ENCODE measurements at places on chromosomes 13 and 19.

GRCh38 chr19:11016631-11017030 is 55.8 kb downstream of the SMARCA4 start:
- no peak overlapping the region for H3K27ac ChIP-seq
- peaks cover 37% of the 10 kb centered on the region for H3K36me3 ChIP-seq
- no peaks in the 10 kb centered on the region for H3K27me3 ChIP-seq
- no peak overlapping the region for H3K4me3 ChIP-seq
- no peak for DNase-seq
- no peaks in the 10 kb centered on the region for H3K4me1 ChIP-seq

DNA sequence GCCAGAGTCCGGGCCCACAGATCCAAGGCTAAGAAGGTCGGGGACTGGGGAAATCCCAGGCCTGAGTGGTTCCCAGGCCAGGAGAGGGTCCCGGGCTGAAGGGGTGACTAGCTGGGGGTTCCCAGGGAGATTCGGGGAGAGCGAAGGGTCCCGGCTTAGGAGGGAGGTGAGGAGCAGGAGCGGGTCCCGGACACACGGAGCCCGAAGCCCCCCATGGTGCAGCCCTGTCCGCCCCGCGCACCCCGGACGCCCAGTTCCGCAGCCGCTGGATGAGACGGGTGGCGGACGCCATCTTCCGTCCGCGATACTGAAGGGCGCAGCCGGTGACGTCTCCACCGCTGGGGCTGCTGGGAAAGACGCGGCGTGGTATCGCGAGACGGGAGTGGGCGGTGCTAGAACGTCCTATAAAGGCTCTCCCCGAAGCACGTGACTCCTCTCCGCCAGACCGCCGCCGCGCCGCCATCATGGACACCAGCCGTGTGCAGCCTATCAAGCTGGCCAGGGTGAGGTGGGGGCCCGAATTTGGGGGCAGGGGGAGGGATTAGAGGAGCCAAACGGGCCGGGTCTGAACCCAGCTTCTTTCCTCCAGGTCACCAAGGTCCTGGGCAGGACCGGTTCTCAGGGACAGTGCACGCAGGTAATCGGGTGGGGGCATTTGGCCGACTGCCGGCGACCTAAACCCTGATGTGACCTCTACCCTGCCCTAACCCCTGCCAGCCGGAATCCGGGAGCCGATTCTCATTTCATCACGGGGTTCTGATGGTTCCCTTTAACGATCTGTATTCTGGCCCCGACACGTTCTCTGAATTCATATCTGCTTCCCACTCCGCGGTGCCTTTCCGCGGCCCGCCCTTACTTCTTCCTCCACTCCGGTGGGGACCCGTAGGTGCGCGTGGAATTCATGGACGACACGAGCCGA is at the start of the genes NDUFA7 and RPS28:
Gene NDUFA7, minus strand, starts transcription at position 309 of the 919 bp plus-strand sequence. Its CDS starts 17 bp downstream, at position 292.
Gene RPS28, plus strand, starts transcription at position 430 of the 919 bp plus-strand sequence. Its CDS starts 35 bp downstream, at position 465.
- peak within 1 kb of the TSS; percentile 100 for H3K27ac ChIP-seq
- peak within 1 kb of the TSS; percentile 100 for H3K4me3 ChIP-seq
- H3K4me1 ChIP-seq: peaks cover 42% of the 10 kb centered on the region
- no peaks in the 10 kb centered on the region for H3K27me3 ChIP-seq
- peaks cover 26% of the 10 kb centered on the region for H3K36me3 ChIP-seq

- H3K27ac ChIP-seq: no peak overlapping the region
- no peaks in the 10 kb centered on the region for H3K27me3 ChIP-seq
- no peak for DNase-seq
- H3K4me1 ChIP-seq: no peaks in the 10 kb centered on the region
- H3K4me3 ChIP-seq: no peak overlapping the region
- no peaks in the 10 kb centered on the region for H3K36me3 ChIP-seq
Observed at GRCh38 chr13:113034451-113035212, 65.6 kb downstream of the MCF2L start.

DNA sequence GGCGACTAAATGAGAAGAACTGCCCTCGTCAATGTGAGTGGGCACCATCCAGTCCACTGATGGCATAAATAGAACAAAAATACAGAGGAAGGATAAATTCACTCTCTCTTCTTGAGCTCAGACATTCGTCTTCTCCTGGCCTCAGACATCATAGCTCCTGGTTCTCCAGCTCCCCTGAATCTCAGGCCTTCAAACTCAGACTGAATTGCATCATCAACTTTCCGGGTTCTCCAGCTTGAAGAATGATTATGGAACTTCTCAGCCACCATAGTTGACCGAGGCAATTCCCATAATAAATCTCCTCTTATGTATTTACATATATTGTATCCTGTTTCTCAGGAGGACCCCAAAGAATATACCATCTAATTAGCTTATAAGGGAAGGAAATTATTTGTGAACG is 55.0 kb upstream of the FNDC3A start:
- DNase-seq: no peak
- H3K4me1 ChIP-seq: no peaks in the 10 kb centered on the region
- no peaks in the 10 kb centered on the region for H3K36me3 ChIP-seq
- no peak overlapping the region for H3K27ac ChIP-seq
- no peak overlapping the region for H3K4me3 ChIP-seq
- no peaks in the 10 kb centered on the region for H3K27me3 ChIP-seq

DNA sequence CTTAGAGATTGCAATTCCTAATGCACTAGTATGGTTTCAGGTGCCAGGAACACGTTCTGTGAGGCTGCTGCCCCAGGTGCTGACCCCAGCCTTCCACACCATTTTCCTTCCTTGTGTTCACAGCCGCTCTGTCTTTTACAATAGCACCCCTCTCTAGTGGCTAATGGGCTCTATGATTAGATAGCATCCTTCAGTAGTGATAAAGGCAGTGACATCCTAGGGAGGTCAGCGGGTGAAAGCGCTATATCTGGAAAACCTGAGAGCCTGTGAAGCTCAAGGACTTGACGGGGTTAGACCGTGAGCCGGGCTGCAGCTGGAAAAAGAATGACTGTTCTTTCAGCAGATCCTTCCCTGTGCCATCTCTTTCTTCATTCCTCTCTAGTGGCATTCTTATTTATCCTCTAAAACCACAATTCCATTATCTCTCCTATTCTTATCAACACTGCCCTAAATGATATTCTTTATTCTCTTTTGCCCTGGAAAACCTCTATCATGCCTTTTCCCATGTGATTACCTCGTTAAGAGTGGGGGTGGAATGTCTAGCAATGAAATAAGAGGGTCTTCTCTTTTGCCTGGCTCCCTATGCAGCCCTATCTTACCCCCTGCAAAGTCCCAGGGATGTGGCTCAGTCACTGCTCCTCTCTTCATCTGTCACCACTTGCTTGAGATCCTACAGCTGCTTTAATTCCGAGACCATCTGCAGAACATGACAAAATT is 21.8 kb downstream of the ALOX5AP start:
- no peak overlapping the region for H3K4me3 ChIP-seq
- no peak for DNase-seq
- peaks cover 13% of the 10 kb centered on the region for H3K4me1 ChIP-seq

DNA sequence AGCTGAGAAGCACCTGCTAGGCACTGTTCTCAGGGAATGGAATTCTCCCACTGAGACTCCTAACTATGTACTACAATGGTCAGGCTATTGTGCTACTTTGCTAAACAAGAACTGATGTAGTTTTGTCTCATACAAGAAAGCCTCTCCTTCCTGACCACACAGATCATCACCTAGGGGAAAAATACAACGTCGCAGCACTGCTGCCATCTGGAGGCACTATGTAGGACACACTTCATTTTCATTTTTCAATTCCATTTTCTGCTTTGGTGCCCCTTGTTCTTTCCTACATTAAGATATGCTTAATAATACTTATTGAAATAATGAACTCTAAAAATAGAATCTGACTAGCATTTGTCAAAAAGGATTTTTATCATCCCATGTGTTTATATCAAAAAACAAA is 21.1 kb downstream of the PROSER1 start:
- no peak overlapping the region for H3K4me3 ChIP-seq
- peaks cover 52% of the 10 kb centered on the region for H3K36me3 ChIP-seq
- H3K27me3 ChIP-seq: no peaks in the 10 kb centered on the region
- DNase-seq: peak; percentile 30
- peaks cover 17% of the 10 kb centered on the region for H3K4me1 ChIP-seq

DNA sequence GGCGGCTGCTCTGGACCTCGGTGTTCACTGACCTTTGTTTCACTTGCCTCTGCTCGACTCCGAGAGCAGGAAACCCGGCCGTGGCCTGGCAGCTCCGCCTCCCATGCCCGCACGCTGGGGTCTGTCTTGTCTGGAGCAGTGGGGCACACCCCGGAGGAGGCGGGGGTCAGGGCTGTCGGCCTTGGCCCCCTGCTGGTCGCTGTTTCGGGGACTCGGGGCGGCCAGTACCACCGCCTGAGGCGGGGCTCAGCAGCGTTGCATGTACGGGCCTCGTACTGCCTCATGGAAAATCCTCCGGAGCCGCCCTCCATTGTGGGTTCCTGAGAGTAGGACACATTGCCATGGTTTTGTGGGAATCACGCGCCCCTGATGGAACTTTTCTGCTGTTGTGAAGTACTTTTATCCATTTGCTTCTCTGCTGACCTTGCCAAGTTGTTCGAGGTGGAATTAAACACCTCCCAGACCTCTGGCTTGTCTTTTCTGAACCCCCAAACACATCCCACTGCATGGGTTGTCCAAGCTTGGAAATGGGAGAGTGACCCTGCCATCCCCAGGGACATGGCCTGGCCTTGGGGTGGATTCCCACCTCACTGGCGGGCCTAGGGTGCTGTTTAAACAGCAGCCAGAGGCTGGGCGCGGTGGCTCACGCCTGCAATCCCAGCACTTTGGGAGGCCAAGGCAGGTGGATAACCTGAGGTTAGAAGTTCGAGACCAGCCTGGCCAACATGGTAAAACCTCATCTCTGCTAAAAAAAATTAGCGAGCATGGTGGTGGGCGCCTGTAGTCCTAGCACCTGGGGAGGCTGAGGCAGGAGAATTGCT is 5.5 kb upstream of the NDUFS7 start:
- H3K36me3 ChIP-seq: peaks cover 2% of the 10 kb centered on the region
- no peak overlapping the region for H3K4me3 ChIP-seq
- H3K27ac ChIP-seq: no peak overlapping the region

DNA sequence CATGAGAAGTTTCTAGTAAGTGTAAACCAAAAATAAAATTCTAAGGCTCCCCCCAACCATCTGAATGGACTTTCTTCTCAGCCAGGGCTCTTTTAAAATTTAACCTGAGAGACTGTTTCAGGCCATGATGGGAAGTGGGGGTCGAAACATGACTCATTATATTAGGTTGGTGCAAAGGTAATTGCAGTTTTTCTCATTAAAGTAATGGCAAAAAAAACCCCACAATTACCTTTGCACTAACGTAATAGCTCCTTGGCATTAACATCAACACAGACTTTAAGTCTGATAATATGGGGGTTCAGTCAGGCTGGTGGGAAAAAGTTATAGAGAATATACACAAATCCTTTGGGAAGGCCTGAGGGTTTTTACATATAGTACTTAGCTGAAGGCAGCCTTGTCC is 9.4 kb upstream of the SPART start:
- H3K4me1 ChIP-seq: peaks cover 3% of the 10 kb centered on the region
- no peaks in the 10 kb centered on the region for H3K36me3 ChIP-seq
- H3K4me3 ChIP-seq: no peak overlapping the region

DNA sequence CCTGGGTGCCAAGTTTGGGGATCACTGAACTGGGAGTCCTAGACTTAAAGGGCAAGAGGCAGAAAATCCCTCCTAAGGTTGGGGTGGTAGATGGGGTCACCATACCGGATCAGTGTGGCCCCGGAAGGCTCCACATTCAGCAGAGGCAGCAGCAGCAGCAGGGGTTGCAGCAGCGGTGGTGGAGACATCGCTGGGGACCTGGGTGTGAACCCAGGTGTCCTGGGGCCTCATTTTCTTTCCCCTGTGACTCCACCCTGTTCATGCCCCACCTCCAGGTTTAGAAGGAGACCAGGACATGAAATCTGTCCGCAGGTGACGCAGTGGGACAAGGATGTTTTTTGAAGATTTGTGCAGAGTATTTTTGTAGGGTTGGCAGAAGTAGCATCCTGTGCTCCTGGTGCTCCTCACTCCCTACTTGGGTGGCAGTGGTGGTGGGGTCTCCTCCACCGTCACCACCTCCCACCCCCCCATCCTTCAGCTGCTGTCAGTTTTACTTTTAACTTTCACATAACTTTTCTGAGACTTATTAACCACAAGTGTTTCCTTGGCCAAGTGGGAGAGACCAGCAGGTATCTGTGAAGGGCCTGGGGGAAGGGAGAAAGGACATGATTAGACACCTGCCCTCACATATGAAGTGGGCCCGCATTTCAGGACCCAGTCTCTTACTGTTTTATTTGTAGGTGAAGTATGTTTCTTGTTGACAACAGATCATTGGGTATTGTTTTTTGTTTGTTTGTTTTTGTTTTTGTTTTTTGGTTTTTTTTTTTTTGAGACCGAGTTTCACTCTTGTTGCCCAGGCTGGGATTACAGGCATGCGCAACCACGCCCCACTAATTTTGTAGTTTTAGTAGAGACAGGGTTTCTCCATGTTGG is at the start of gene NAPSA:
Gene NAPSA, minus strand, starts transcription at position 206 of the 873 bp plus-strand sequence. Its CDS starts 18 bp downstream, at position 188.
- H3K27me3 ChIP-seq: no peaks in the 10 kb centered on the region
- H3K4me3 ChIP-seq: peak within 1 kb of the TSS; percentile 22
- no peaks in the 10 kb centered on the region for H3K36me3 ChIP-seq
- DNase-seq: no peak
- H3K4me1 ChIP-seq: peaks cover 69% of the 10 kb centered on the region

DNA sequence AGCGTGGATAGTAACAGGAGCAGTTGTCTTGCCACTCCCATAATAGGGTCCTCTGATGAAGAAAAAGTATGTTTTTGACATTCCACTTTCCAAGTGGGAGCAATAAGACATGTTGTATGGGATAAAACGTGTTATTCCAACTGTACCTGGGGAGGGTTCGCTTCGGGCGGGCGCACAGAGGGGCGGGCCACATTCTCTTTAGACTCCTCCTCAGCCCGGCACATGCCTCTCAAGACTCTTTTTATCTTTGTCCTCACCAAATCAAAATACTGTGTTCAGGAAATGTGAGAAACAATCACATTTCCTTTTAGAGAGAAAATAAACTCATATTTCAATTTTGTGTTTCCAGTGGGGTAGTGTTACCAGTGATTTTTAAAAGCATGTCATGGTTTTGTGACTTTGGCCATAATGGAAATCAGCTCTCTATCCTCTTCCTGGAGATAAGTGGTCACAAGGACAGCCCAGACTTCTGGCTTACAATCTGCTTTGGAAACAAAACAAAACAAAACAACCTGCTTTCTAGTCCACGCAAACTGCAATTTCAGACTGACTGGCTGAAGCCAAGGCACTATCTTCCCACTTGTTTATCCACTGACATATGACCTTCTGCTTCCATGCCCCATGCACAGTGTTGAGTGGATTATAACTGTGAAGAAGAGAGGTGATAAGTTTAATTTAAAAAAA is 276.1 kb downstream of the NALCN start:
- no peaks in the 10 kb centered on the region for H3K4me1 ChIP-seq
- peaks cover 16% of the 10 kb centered on the region for H3K27me3 ChIP-seq
- no peak for DNase-seq
- no peak overlapping the region for H3K4me3 ChIP-seq
- no peaks in the 10 kb centered on the region for H3K36me3 ChIP-seq

DNA sequence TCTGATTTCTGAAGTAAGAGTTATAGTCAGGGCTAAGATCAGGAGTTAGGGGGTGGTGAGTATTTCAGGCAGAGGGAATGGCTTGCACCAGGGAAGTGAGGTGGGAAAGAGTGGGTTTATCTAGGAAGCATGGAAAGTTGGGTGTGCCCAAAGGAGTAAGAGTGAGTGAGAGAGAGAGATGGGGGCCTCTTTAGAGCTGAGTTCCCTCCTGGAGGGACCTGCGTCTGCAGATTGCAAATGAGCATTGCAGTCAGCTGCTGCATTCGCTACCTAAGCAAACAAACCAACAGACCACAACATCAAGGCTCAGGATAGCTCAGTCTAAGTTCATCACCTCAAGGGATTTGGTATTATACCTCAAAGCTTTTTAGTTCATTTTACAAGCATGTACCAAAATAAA is 405.8 kb downstream of the FGF9 start:
- no peaks in the 10 kb centered on the region for H3K36me3 ChIP-seq
- H3K27ac ChIP-seq: no peak overlapping the region
- H3K4me3 ChIP-seq: no peak overlapping the region
- DNase-seq: no peak
- H3K27me3 ChIP-seq: peaks cover 4% of the 10 kb centered on the region

GRCh38 chr19:30884146-30884812 is 465.0 kb downstream of the TSHZ3 start:
- DNase-seq: no peak
- H3K4me1 ChIP-seq: no peaks in the 10 kb centered on the region
- no peaks in the 10 kb centered on the region for H3K36me3 ChIP-seq
- no peak overlapping the region for H3K27ac ChIP-seq
- H3K27me3 ChIP-seq: no peaks in the 10 kb centered on the region
